NCI-H2107 (cell line): ENCODE measurements at places on chromosomes 16 and 17.

- no peak for DNase-seq
Observed at GRCh38 chr17:14318918-14319205, 18.0 kb downstream of the HS3ST3B1 start.

DNA sequence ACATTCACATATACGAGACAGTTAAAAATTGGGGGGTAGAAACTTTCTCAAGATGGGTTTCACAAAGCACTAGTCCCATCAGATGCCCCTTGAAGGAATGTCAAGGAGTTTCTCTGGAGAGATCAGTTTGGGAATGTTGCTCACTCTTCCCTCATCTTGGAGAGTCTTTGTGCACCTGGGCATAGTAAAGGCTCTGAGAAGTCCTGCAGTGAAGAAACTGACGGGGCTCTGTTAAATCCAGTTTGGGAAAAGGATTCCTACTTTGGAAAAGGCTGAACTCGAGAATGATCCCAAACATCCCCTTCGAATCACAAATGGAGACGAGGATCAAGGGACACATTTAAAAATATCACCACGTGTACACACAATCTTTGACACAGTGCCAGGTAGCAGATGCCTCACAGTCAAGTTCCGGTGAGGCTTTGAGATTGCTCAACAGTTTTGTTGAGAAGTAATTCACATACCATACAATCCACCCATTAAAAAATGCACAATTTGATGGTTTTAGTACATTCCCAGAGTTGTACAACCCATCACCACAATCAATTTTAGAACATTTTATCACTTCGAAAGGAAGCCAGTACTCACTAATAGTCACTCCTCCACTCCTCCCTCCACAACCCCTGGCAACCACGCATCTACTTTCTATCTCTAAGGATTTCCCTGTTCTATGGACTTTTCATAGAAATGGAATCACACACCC, 203.4 kb upstream of the FOXF1 start:
- DNase-seq = no peak

DNA sequence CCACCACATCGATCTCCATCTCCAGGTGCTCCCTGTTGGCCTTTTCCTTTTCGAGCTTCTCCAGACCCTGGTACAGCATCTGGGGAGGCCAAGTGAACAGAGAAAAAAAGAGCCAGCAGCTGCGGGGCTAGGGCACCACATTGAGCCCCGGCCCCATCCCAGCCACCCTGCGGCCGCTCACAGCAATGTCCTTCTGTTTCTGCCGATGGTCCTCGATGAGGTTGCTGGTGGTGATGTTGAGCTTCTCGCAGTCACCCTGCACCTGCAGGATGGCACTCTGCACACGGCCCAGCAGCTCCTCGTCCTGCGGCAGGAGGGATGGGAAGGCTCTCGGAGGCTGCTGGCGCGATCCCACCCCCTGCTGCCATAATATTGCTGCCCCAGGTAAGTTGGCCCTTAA, 15.5 kb downstream of the UBALD2 start:
- no peak for DNase-seq

DNA sequence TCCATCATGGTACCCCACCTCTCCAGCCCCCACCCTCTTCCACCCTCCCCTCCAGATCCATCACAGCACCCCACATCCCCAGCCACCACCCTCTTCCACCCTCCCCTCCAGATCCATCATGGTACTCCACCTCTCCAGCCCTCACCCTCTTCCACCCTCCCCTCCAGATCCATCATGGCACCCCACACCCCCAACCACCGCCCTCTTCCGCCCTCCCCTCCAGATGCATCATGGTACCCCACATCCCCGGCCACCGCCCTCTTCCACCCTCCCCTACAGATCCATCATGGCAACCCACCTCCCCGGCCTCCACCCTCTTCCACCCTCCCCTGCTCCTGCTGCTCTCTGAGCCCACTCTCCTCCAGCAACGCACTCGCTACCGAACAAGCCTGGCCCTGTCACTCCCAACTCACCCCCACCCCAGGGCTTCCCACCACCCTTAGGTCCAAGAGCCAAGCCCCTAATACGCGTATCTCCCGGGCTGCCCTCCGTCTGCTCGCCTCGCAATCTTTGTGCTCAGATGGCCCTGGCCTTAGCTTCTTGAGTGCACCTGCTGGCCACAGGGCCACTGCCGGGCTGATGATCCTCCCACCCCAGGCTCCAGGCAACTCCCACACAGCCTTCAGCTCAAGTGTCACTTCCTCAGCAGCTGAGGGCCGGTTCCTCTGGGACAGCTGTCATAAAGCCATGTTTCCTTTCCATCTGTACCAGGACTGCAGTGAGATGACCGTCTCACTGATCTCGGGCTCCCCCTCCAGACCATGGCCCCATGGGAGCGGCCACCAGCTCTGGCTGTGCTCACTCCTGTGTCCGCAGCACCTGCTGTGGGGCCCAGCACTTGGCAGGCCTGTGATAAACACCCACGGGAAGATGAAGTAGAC, 25.5 kb downstream of the KDM8 start:
- no peak for DNase-seq

DNA sequence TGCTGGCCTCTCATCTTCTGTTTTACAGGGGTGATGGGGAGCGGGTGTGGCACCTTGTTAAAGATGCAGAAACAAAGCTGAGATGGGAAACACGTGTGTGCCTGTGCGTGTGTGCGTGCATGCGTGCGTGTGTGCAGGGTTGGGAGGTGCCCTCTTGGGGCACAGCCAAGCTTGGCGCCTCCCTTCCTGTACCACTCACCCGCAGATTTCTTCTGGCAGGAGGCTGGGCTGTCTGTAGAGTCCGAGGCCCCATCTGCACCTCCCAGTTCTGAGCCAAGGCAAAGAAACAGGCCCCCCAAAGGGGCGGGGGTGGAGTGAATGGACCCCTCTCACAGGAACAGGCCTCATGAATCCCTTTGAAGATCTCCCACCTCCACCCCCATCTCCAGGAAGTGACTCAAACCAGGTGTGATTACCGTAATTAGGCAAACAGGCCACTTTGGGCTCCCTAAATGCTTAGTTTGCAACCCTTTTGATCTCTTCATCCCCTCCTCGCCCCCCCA, 20.9 kb downstream of the TNS4 start:
- no peak for DNase-seq

DNA sequence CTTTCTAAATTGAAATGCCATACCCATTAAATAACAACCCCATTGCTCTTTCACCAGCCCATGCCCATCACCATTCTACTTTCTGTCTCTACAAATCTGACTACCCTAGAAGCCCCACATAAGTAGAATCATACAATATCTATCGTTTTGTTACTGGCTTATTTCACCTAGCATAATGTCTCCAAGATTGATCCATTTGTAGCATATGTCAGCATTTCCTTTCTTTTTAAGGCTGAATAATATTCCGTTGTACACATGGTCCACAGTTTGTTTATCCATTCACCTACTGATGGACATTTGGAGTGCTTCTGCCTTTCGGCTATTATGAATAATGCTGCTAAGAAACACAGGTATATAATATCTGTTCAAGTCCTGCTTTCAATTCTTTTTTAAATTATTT, 393.1 kb upstream of the SOX9 start:
- DNase-seq = no peak

DNA sequence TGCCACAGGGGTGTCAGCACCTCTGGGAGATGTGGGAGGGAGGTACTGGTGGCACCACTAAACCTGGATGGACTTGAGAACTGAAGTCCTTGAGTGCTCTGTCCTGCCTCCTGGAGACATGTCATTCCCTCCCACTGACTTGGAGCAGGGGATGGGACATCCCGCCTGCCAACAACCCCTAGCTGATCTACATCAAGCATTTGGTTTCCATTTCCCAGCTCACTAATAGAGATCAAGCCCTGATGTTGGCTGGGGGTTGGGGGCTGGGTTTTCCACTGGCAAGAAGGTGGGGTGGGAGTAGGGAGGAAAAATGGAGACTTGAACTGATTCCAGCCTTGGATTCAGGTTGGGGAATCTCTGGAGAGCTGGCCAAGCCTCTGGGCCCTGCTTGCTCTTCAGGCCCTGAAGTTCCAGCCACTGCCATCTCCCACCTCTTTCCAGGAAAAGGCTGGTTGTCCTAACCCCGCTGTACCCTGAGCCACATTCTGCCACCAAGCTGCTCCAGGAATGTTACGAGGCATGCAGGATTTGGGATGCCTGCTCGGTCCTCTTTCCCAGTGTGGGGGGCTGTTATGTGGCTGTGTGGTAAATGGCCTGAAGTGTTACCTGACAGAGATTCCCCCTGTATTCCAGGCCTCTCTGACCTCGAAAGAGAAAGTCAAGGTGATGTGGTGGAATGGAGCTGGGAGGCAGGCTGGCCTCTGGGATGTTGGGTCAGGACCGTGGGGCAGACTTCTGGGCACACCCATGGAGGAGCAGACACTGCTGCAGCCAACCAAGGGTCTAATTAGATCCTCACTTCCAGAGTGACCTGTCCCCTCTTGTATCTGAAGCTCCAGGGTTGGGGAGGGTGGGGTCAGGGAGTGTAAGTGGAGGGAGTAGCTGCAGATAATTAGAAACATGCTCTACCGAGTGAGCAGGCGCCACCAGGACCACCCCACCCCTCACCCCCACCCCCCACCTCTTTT, 16.7 kb downstream of the IGFBP4 start:
- no peak for DNase-seq

- DNase-seq = no peak
Observed at GRCh38 chr17:57948169-57948554, 7.0 kb downstream of the CUEDC1 start.

- DNase-seq = no peak
Observed at GRCh38 chr17:8955021-8955959, 10.2 kb downstream of the PIK3R5 start.

GRCh38 chr17:76107509-76107908, 3.9 kb upstream of the EXOC7 start:
- DNase-seq = no peak

GRCh38 chr17:61536422-61536955, 54.5 kb downstream of the NACA2 start:
- DNase-seq = no peak

DNA sequence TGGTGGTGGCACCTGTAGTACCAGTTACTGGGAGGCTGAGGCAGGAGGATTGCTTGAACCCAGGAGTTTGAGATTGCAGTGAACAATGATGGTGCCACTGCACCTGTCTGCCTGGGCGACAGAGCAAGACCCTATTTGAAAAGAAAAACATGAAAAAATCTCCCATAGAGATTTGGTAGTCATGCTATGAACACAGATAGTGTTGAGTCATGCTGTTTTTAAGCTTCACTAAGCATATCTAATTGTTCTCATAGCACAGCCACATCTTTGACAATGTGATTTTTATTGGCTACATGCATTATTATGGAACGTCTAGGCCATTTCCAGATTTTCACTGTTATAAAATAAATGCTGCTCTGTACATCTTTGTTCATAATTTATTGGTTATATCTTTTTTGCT, 6.0 kb downstream of the IL34 start:
- no peak for DNase-seq

DNA sequence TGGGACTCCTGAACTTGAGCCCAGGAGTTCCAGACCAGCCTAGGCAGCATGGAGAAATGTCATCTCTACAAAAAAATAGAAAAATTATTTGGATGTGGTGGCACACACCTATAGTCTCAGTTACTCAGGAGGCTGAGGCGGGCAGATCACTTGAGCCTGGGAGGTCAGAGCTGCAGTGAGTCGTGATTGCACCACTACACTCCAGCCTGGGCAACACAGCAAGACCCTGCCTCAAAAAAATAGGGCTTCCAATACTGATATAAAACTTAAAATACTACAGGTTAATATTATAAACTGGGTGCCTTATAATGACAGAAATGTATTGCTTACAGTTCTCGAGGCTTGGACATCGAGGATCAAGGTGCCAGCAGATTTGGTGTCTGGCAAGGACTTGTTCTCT, 10.6 kb downstream of the CES2 start:
- no peak for DNase-seq
